ENCODE measurements at places on chromosomes 6 and 20.

- peak; percentile 51 for DNase-seq
Measured at GRCh38 chr6:53651205-53651763, 14.3 kb downstream of the KLHL31 start.

DNA sequence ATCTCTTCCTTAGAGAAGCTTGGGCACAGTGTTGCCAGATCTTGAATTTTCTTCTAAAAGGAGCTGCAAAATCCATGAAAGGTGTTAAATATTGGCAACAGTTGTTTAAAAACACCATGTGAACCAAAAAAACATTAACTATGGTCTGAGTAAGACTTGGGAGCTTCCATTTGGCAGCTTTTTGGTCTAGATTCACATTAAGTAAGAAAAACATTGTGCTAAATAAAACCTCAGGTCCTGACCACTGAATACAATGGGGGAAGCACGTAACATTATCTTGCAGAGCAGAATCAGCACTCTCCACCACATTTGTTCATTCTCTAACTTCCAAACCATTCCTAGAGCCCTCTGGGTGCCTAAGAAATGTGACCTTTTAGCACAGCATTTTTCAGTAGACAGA lies 437.6 kb upstream of the PLCB4 start:
- DNase-seq: no peak

GRCh38 chr20:37598100-37598543 lies 70.4 kb upstream of the BLCAP start:
- DNase-seq: no peak

- no peak for DNase-seq
Measured at GRCh38 chr20:38607351-38607750, 5.7 kb downstream of the ARHGAP40 start.

DNA sequence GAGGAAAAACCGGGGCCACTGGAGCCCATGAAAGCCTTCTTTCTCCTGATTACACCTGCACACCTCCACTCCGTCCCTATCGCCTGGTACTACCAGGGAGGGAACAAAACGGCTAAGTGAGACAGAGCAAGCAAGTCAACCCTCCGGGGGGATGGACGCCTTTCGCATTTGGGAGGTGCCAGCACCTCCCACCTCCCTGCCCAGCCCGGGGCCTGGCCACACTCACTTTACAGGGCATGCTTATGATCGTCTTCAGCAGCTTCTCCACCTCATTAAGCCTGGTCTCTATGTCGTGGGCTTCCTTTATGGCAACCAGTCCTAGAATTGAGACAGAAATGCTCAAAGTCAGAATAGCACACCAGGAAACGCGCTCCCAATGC lies 13.7 kb downstream of the PXDC1 start:
- DNase-seq: no peak

DNA sequence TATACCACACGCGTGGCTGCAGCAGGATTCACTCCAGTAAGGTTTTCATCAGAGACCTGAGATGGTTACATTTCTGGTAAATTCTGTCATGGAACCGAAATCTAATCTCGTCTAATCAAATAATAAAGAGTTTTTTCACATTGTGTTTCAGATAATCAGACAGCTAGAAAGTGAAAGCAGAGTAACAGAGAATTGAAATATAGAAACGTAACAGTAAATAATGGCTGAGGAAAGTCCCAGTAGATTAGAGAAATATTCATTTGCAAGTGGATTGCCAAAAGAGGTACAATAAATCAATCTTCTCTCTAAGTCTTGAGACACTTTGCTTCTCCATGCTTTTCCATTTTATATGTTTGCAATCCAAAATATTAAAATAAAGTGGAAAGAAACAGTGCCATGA lies 42.4 kb downstream of the PKHD1 start:
- DNase-seq: no peak

GRCh38 chr20:6614836-6615235 lies 152.7 kb upstream of the BMP2 start:
- DNase-seq: no peak
